RWPE1 (cell line): ENCODE measurements at places on chromosomes 1 and 21.

- DNase-seq, result no peak
These were observed 17.2 kb upstream of the C8A start for GRCh38 chr1:56837244-56837939.

- DNase-seq, result no peak
These were observed 20.4 kb downstream of the TOMM20 start for GRCh38 chr1:235108185-235108593.

GRCh38 chr1:7455796-7456721 is 315.0 kb upstream of the VAMP3 start:
- no peak for DNase-seq

GRCh38 chr1:165688046-165688445 is 10.3 kb downstream of the ALDH9A1 start:
- DNase-seq, result no peak

DNA sequence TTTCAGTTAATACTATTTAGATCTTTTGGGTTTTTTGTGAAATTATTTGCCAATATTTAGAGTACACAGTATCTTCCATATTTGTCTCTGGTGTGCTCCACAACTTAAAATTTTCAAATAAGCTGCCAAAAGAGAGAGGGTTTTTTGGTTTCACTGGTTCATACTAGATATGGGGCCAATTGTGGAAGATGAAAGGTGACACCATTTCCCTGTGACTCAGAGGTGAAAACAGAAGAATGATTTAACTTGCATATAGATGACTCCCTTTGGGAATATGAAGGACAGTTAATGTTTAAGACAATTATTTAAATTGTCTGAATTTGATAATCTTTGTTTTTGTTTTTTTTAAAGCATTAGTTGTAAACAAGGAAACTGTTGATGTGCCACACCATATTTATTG is 37.5 kb downstream of the IVNS1ABP start:
- peak; percentile 25 for DNase-seq

DNA sequence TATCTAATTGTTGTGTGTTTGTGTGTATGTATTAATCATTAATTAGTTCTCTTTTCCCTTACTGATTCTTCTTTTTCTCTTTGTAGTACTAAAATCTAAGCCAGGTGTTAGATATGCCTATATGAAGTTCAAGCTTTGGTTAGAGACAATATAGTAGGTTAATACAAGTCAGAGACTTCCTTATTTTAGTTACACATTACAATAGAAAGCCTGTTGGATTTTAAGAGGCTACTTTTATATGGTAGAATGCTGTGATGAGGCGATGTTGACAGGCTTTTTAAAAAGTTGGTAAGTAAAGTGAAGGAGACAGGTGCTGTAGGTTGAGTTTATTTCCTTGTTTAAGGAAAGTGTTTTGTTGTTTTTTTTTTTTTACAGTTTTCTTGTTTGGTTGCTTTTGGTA is 45.9 kb downstream of the ADGRL2 start:
- DNase-seq, result no peak

- DNase-seq, result no peak
These were observed 19.2 kb downstream of the LAMC2 start for GRCh38 chr1:183205196-183205781.

GRCh38 chr1:48753293-48753692 is 23.4 kb downstream of the BEND5 start:
- DNase-seq, result no peak

DNA sequence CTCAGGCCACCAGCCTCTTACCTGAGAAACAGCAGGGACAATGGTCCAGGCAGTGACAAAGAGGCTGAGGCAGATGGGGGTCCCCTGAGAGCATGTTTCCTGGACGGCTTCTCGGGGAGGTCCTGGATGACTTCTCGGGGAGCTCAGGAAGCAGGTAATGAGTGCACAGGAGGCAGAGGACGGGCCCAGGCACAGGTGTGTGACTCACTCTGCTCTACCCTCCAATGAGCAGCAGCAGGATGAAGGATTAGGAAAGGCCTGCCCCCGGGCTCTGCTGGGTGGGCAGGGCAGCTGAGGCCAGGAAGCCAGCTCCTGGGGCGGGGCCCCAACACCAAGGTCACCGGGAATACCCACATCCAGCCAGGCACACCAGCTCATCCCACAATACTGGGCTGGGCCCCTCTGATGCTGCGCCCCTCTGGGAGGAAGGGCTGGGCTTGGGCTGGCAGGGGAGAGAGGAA is 17.2 kb upstream of the PTAFR start:
- DNase-seq, result peak; percentile 95

- no peak for DNase-seq
These were observed 239.5 kb downstream of the HMCN1 start for GRCh38 chr1:185973645-185974044.

- DNase-seq, result no peak
These were observed 34.3 kb downstream of the PIK3C2B start for GRCh38 chr1:204460346-204460745.

GRCh38 chr1:46525253-46525983 is 26.0 kb downstream of the KNCN start:
- no peak for DNase-seq

DNA sequence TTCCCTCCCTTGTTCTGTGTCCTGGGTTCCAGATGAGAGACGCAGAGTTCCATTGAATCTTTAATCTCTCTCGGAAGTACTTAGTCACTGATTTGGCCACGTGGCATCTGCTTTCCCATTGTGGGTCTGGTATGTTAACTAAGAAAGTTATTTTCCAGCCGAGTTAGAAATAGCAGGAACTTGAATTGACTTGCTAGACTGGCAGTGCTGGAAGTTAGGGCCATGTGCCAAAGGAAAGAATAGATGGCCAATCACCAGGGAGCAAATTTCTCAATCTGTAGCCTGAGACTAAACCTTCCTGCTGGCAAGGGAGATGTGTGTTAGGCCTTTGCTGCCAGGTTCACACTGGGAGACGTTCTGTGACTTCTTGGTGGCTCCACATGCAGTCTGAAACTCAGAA is 24.2 kb upstream of the SLFNL1 start:
- peak; percentile 87 for DNase-seq

GRCh38 chr21:22201126-22201525 is 1202.9 kb downstream of the NCAM2 start:
- DNase-seq, result no peak

DNA sequence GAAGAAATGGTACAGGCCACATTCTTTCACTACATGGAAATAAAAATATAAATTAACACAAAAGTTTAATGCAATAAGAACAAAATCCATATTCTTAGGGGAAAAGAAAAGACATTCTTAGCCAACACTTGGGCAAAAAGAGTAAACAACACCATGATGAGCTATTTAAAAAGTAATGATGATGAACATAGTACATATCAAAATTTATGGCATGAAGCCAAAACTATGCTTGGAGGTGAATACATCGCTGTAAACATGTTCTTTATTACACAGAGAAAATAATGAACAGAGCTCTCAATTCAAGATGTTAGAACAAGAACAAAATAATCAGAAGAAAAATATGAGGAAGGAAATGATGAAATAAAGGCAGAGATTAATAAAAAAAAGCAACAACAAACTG is 158.2 kb downstream of the ZSCAN20 start:
- no peak for DNase-seq

GRCh38 chr1:150183061-150183460 is 33.3 kb downstream of the PLEKHO1 start:
- no peak for DNase-seq

GRCh38 chr21:34065027-34065426 is 8.4 kb upstream of the MRPS6 start:
- no peak for DNase-seq

DNA sequence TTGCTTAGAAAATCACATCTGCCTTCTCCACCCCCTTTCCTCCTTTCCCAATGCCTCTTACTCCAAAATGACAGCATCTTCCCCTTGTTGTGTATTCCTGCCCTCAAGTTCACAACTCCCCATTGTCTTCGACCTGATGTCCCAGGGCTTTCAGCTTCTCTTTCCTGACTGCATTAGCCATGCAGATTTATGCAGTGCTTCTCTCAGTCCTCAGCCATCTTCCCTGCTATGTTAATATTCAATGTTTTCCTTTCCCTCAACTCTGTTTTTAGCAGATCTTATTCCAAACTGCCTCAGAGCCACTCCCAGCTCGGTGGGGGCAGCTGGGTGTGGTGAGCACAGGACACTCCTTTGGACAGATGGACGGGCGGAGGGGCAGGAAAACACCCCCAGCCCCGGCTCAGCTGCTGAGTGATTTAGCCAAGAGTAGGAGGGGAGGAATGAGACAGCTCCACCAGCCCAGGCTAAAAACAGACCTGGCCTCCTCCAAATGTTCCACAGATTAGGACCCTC is 71.0 kb downstream of the CD2 start:
- DNase-seq, result no peak
